ENCODE measurements at places on chromosomes 1 and 21.

DNA sequence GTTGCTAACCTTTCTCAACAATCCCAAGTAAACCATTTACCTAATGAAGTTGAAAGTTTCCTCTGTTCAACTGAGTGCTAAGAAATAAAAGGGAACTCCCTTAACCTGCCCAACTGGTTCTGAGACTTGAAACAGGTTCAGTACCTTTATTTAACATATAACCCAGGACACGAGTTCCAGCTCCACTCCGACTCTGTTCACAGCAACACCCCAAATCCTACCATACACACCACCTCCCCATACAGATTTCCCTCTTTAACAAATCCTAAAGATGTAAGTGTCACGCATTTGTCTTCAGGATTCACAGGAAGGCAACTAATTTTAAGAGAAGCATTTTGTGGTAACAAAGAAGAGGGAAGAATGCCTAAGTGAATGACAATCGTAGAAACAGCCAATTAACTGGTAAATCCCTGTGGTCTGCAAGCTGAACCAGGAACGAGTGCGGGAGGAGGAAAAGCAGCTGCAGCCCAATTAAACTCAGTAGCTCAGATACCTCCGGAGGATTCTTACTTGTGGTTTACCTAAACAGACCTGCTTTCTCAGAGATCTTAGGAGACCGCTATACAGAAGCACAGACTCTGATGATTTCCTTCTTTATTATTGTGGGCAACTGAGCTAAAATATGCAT, 134.5 kb upstream of the MAGI3 start:
- DNase-seq: no peak

GRCh38 chr1:201191653-201192260, 1.1 kb downstream of the IGFN1 start:
- DNase-seq: no peak

DNA sequence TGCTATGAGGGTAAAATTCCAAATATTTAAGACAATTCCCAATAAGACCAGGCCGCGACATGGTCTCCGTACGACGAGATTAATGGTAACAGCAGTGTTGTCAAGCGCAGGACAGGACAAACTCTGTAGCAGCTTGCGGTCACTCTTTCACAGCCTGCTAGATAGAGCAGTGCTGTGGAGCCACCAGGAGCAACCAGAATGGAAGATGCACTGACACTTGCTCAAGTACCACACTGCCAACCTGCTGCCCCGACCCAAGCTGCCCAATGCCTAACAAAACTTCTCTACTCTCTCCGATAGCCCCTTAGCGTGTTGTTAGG, 636 bp downstream of the WARS2 start:
- DNase-seq: no peak

DNA sequence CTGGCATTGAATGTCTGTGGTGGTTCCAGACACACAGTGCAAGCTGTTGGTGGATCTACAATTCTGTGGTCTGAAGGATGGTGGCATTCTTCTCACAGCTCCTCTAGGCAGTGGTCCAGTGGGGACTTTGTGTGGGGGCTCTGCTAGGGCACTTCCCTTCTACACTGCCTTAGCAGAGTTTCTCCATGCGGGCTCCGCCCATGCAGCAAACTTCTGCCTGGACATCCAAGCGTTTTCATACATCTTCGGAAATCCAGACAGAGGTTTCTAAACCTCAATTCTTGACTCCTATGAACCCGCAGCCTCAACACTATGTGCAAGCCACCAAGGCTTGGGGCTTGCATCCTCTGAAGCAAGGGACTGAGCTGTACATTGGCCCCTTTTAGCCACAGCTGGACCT, 43.0 kb downstream of the RGS18 start:
- no peak for DNase-seq

DNA sequence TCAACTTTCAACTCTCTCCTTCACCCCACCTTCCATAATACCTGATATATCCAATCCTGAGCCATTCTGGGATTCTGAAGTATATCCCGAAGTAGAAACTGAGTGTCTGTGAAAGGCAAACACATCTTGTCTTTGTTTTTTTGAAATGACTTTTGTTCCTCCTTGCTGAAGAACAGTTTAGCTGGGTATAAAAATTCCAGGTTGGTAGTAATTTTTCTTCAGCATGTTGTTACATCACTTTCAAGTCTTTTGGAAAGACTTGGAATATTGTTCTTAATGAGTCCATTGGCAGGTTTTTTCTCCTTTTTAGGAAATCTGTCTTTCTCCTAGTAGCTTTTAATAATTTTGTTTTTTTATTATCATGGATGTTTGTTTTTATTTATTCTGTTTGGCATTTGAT, 32.7 kb downstream of the CRYAA start:
- no peak for DNase-seq

- no peak for DNase-seq
Observed at GRCh38 chr1:106755682-106756406, 300.6 kb upstream of the PRMT6 start.

GRCh38 chr1:207831517-207832327, 79.2 kb downstream of the CD34 start:
- DNase-seq: peak; percentile 78

GRCh38 chr1:2640626-2641025, 7.8 kb upstream of the MMEL1 start:
- DNase-seq: no peak

- DNase-seq: no peak
Observed at GRCh38 chr1:45103534-45103933, 91.5 kb downstream of the UROD start.

DNA sequence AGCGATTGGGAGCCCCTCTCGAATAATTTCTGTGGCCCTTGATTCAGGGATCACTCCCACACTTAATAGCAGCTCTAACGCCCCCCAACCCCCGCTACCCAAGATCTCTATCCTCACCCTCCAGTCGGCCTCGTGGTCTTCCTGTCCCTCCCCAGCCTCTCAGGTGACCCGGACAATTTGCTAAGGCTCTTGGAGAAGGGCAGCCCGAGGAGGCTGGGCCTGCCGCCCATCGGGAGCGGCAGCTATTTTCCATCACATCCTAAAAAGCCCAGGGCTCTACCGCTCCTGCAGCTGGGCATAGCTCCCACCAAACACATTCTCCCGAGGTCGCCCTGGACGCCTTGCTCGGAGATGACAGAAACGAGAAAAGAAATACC, 12.0 kb upstream of the PHLDA3 start:
- no peak for DNase-seq

- DNase-seq: no peak
Observed at GRCh38 chr1:188325211-188325610, 1496.5 kb downstream of the PLA2G4A start.

DNA sequence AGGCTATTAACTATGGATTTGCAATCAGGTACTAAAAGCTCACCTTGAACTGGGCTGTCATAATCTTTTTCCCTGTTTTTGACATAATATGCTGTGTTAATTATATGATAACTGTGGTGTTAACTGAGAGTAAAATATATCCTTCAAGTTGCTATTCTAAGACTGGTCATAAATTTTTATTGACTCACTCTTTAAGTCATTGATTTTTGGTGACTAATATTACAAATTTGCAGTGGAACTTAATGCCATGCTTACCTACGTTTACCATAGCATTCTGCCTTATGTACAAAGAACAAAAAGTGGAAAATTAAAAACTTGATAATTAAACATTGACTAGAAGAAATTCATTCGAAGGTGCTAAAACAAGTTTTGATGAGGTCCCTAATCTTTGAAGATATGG, 872.4 kb downstream of the BRINP3 start:
- DNase-seq: no peak

DNA sequence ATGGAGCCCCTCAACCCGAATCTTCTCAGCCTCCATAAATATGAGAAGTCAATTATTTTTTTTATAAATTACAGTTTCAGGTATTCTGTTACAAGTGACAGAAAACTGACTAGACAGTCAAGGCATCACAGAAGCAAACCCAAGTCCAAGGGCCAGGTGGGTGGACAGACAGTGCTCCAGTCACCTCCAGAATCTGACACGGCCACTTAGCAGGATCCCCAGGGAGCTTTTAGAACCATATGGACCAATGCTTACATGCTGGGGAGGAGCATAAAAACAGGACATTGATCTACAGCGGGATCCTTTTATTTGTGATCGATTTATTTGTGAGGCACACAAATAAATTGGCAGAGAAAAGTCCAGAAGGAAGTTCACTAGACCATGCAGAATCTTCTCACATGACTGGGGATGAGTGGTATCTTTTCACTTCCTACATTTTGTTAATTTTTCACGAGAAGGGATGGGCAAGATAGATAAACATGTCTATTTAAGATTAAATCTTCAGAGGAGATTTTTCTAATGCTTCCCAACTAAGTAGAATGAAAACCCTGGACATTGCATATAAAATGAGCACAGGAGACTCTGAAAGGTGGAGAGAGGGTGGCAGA, 15.0 kb downstream of the ZNF496 start:
- DNase-seq: no peak

DNA sequence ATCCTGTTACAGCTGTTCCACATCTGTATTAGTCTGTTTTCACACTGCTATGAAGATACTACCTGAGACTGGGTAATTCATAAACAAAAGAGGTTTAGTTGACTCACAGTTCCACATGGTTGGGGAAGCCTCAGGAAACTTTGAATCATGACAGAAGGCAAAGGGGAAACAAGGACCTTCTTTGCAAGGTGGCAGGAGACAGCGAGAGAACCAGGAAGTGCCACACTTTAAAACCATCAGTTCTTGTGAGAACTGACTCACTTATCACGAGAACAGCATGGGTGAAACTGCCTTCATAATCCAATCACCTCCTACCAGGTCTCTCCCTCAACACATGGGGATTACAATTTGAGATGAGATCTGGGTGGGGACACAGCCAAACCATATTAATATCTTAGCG, 110.3 kb upstream of the TRABD2B start:
- no peak for DNase-seq

DNA sequence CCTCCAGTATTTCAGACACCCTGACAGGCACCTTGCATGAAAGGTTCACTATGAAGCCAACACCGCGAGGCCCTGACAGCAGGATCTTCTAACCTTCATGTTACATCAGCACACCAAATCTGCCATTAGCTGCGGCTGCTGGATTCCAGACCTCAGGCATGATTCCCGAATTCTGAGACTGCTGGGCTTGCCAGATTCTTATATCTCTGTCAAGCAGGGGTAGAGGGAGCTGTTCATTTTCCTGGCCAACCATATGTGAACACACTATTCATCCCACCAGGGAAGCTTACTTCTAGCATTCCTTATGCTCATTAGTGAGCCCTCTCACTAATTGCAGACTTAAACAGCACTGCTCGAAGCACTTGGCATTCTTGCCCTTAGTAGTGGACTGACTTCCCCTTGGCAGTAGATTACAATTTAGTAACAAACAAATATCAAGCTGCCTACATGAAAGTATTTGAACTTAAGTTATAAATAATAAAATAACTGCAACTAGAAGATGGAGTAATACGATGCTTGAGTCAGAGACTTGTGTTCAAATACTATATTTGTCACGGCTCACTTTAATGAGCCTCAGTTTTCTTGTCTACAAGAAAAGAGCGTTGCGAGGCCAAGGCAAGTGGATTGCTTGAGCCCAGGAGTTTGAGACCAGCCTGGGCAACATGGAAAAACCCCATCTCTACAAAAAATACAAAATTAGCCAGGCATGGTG, 43.3 kb downstream of the NID1 start:
- no peak for DNase-seq

DNA sequence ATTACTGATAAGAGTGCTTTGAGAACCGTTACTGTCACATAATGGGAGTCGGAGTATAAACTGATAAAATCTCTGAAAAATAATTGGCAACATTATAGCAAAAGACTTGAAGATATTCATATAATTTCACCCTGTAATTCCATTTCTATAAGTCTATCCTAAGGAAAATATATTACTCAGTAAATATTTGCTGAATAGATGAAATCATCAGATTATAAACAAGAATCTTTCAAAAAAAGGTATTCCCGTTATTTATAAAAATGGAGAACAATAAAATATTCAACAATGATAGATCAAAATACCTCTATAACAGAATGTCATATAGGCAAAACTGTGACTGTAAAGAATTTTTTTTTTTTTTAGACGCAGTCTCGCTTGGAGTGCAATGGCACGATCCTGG, 42.4 kb upstream of the PTCH2 start:
- DNase-seq: no peak

DNA sequence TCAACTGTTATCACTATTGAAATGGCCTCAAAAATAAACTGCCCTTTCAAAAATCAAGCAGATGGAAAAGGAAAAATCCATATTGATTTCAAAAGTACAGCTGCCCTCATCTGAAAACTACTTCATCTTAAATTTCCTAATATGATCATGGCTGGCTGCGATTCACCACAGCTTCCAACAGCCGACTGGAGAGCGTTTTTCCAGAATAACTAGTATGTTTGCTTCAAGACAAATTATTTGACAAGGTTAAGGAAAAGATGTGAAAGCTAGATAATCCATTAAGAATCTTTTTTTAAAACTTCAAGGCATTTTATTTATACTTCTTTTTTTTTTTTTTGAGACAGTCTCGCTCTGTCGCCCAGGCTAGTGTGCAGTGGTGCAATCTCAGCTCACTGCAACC, 4.1 kb upstream of the DEGS1 start:
- DNase-seq: no peak

DNA sequence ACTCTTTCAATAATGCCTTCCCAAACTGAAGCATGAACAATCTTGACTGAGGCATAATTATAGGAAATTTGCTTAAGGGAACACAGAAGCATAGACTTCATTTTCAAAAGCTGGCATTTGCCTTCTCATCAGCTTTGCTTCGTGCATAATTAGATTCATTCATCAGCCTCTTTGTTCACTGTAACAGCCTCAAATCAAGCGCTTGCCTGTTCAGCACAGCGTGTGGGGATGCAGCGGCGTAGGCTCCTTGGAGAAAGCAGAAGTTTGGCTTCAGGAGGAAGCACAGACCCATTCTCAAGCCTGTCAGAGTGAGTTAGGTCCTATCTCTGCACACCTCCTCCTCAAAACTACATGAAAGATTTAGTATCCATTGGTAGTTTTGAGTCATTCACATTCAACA, 246.4 kb upstream of the MAP1LC3C start:
- no peak for DNase-seq

- no peak for DNase-seq
Observed at GRCh38 chr1:77415579-77415978, 133.8 kb downstream of the AK5 start.

DNA sequence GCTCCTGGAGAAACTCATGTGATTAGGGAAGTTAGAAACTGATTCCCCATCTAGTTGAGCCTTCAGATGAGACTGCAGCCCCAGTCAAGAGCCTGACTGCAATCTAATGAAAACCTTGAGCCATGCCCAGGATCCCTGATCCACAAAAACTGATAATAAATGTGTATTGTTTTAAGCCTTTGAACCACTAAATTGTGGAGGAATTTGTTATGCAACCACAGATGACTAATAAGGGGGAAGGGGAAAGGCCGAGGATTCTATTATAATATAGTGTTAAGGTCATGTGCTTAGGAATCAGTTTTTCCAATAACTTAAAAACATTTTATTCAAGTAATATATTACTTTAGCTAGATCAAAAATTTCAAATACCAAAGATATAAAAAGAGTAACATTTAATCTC, 52.8 kb upstream of the USP25 start:
- no peak for DNase-seq

All from GM10248 (cell line).